ENCODE measurements at places on chromosomes 4 and X.

- no peak for DNase-seq
Measured at GRCh38 chrX:71053217-71053621, 14.9 kb downstream of the SNX12 start.

DNA sequence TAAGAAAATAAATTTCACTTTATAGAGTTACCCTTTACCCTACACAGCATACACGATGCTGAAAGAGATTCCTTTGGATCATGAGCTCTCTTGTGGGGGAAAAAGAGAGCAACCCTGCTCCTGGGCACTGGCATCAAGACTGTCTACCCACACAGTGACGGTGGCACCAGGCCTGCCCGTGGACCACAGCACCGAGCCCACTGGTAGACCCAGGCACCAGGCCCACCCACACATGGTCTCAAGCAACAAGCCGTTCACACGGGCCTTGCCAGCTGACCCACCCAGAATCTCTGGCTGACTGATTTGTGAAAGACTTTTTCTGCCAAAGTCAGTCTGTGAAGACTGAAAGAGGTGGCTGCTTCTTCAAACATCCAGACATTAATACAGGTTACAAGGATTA, 6.7 kb downstream of the CFI start:
- DNase-seq, result no peak

DNA sequence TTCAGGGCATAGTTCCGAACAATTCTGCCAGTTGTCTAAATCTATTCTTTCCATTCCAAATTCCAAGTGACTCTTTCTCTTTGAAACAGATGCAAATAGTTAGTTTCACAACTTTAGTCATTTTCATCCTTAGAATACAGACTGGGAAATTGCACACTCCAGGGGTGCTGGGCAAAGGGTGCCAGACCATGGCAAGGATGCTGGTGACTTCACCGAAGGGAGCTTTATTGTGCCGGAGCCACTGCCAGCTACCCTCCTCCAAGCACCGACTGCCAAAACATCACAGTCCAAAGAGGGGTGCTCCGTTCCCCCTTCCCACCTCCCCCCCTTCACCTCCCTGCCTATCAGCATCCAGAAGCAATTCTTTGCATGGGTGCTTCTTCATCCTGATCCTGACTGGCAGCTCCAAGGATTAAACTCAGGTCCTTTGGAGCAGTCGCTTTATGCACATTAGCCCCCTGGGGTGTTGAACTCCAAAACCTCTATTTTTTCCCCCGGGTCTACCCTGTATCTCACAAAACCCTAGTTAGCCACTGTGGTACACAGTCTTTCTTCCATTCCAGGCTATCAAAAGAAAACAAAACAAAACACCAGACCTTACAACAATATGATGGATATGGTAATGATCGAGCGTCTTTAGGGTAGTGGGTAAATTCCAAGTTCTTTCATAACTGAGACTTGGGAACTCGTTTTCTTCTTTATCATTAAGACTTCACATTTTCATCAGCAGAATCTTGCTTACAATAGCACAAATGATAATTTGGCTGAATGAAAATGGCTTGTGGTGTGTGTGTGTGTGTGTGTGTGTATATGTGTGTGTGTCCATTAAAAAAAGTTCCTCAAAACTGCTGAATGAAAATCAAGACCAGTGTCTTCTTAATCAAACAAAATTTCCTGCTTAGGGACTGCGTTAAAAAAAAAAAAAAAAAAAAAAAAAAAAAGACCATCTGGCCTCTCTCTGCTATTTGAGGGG, 28.7 kb downstream of the MID1 start:
- no peak for DNase-seq

DNA sequence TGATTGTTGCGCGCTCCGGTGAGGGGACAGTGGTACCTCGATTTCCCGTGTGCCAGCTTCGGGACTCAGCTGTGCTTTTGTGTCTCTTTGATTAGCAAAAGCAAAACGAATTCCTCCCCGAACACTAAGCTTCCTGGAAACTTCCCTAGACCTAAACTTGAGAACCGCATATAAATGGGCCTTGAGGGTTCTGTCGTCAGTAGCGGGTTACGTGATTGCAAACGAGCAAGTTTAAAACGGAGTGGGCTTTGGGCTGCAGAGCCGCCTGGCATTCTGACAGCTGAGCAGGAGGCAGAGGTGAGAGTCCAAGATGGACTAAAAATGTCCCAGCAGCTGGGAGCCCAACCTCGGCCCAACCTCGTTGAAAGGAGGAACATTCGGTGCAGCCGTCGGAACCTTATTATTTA, 1.2 kb upstream of the TAPT1 start:
- no peak for DNase-seq

DNA sequence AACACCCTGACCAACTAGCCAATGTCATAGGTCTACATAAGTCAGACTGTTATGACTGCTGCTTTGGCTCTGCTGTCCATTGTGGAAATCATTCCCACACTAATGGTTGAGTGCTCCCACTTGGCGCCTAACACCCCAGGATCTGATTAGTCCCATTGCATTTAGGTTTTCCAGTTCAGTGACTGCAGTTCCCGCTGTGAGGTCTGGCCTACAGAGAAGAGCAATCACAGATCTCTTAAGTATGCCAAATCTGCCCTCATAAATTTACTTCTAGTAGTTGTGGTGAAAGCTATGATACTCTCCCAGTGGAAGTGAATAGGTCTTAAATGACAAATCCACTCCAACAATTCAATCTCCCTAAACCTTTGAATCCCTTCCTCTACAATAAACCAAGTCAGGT, 77.3 kb upstream of the IL2 start:
- DNase-seq, result no peak

DNA sequence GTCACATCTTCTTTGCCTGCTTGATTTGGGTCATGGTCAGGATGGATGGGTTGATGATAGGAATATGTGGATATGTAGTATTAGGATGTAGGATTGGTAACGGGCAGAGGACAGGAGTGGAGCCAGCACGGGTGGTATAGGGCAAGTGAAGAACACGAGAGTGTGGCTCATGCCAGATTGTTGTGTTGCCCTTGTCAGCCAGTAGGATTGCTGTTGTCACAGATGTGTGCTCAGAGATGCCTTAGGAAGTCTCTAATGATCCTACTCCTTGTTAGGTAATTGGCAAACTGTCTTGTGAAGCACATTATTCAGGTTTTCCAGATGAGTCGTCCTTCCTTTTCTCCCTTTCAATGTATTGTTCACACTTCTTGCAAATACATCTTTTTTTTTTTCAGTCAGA, 5.5 kb downstream of the ATP10D start:
- DNase-seq, result no peak

GRCh38 chrX:96002431-96002830, 682.2 kb upstream of the DIAPH2 start:
- DNase-seq, result no peak

DNA sequence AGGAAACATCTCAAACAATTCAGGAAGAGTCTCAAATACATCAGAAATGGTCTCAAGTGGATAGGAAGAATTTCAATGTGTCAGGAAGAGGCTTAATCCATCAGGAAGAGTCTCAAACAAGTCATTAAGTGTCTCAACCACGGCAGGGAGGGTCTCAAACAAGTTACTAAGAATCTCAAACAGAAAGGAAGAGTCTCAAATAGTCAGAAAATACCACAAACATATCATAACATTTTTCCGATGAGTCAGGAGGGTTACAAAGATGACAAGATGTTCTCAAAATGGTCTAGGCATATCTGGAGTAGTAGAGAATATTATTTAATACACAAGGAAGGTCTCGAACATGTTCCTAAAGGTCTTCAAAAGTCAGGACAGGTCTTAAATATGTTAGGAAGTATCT, 109.3 kb upstream of the USP9X start:
- no peak for DNase-seq

DNA sequence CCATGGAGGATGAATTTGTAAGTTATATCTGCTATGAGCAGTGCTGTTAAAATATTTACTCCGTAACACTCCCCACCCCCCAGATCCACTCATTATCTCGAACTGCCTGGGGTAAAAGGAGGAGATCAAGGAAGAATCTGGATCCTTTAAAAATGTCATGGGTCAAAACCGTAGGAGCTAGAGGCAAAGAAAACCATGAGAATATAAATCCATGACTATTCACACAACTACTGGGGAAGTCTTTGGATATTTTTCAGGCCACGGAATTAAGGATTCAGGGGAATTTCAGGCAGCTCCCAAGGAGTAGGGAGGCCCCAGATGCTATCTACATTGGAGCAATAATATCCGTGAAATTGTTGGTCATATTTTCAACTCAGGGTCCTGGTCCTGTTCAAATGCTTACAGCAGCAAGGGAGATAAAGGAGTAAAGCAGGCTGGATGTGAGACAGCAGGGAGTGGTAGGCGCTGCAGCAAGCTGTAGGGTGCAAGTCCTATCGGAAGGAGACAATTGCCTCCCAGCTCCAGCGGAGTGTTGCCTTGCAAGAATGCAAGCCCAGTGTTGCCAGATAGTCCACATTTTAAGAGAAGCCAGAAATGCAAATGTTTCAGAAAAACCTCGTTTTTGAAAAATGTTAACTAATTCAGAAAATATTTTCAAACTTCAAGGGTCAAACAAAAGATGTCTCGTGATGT, 116.2 kb upstream of the KIT start:
- DNase-seq, result no peak

DNA sequence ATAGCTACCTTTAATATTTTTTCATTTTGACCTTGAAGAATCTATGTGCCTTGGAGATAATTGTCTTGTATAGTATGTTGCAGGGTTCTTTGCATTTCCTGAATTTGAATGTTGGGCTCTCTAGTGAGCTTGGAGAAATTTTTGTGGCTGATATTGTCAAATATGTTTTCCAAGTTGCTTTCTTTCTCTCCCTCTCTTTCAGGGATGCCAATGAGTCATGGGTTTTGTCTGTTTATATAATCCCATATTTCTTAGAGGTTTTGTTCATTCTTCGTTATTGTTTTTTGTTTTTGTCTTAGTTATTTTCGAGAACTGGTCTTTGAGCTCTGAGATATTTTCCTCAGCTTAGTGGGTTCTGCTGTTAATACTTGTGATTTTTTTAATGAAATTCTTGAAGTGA, 20.7 kb downstream of the RAB40AL start:
- DNase-seq, result no peak

GRCh38 chrX:50871922-50872453, 38.5 kb upstream of the BMP15 start:
- DNase-seq, result no peak

DNA sequence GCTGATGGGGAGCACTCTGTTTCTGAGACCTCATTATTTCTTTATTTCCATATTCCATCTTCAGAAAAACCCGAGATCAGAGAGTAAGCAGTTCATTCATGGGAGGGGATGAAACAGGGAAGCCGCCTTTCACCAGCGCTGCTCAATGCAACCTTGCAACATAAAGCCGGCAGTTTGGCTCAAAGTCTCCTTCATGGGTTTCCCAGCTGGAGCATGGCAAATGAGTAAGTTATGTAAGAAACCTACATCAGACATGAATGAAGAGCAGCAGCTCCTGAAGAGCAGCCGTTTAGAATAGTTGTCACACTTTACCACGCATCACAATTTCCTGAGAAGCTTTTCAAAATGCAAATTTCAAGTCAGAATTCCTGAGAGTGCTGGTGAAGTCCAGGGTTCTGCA, 578.8 kb downstream of the FSTL5 start:
- DNase-seq, result no peak

GRCh38 chr4:145048817-145049216, 49.2 kb downstream of the ANAPC10 start:
- DNase-seq, result no peak

DNA sequence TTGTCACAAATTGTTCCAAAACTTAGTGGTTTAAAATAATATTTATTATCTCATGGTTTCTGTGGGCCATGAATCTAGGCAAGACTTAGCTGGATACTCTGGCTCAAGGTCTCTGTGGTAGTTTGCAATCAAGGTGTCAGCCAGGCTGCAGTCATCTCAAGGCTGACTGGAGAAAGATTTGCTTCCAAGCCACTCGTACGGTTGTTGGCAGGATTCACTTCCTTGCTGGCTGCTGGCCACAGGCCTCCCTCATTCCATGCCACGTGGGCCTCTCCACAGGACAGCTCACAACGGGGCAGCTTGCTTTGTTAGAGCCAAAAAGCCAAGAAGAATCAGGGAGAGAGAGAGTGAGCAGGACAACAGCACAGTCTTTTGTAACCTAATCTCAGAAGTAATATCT, 101.4 kb downstream of the WWC2 start:
- DNase-seq, result no peak

- DNase-seq, result no peak
Measured at GRCh38 chrX:133307637-133308498, 89.7 kb upstream of the TFDP3 start.

GRCh38 chr4:19224820-19225219, 1026.9 kb upstream of the SLIT2 start:
- DNase-seq, result no peak

DNA sequence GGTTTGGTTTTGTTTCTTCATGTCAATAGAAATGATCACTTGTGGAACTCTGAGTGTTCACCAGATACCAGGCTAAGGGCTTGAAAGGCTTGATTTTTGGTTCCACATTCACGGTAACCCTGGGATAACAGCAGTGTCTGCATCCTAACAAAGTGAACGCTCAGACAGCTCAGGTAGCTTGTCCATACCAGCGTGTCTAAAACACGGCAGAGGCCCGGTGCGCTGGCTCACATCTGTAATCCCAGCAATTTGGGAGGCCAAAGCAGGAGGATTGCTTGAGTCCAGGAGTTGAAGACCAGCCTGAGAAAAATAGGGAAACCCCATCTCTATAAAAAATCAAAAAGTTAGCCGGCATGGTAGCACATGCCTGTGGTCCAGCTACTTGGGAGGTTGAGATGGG, 49.0 kb downstream of the HTRA3 start:
- DNase-seq, result no peak

GRCh38 chrX:129525162-129525561, 1.9 kb upstream of the SMARCA1 start:
- DNase-seq, result no peak

- no peak for DNase-seq
Measured at GRCh38 chrX:150731795-150732194, 38.6 kb downstream of the MTMR1 start.

- no peak for DNase-seq
Measured at GRCh38 chr4:188719794-188720193, 580.6 kb downstream of the TRIML1 start.

DNA sequence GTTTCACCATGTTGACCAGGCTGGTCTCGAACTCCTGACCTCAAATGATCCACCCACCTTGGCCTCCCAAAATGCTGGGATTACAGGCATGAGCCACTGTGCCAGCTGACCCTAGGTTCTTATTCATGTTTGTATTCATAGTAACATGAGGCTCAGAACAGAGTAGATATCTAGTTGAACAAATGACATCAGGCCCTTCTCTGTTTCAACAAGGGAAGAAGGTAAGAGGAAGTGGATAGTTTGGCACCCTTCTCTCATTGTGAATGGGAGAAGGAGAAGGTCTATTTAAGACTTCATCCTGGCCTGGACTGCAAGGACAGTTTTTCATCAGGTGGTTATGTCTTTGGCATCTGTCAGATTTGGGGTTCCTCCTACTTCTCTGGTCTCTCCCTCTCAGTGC, 13.8 kb downstream of the GJB1 start:
- DNase-seq, result no peak

- no peak for DNase-seq
Measured at GRCh38 chr4:8405516-8405875, 35.0 kb downstream of the ACOX3 start.

DNA sequence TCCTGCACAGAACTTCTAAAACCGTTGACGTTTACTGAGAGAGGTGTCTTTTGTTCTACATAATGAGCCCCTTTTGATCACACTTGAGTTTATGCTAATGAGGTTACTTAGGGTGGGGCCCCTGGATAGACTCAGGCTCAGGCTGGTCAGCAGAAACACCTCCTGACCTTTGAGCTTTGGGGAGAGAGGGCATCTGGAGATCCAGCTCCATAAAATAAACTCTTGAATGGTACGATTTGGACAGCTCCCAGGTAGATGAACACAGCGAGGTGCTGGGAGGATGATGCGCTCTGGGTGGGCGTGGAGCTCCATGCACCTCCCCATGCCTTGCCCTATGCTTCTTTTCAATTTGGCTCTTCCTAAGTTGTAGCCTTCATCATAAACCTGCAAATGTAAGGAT, 52.0 kb downstream of the ENOPH1 start:
- DNase-seq, result no peak
